ENCODE measurements at places on chromosomes 11 and 22.

DNA sequence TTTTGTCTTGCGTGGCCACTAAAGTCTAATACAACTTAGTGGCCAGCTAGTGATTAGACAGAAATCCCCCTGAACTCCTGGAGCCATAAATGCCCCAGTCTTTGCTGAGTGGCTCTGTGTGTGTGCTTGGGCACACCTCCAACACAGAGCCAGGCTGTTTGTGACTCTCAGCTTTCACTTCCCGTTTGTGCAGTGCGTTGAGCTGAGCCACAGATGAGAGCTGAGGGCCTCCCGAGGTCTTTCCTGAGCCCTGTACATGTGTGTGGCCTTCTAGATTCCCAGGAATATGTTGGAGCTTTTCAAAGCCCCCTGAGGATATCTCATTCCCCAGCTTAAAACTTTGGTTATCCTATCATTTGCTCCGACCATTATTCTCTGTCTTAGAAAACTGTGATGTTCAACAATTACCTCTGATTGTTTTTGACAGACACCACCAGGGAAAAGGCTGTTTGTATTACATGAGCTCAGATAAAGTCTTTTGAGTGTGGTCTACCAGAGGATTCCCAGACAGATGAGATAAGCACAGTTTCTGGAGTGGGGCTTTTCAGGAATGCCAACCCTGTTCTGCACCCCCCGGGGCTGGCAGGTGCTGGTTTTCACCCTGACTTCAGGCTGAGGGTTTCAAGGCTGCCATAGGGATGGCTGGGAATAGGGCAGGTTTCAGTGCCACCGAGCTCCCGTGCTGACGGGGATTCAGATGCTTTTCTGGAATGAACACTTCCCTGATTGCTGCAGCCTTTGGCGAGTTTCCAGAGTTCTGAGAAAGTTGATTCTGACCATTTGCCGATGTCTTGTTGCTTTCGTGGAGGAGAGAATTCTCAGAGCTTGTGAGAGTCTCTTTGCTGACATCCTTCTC is 23.8 kb downstream of the IGHMBP2 start:
- DNase-seq = peak; percentile 67

GRCh38 chr22:44261861-44262595 is 50.7 kb downstream of the SHISAL1 start:
- DNase-seq = no peak

DNA sequence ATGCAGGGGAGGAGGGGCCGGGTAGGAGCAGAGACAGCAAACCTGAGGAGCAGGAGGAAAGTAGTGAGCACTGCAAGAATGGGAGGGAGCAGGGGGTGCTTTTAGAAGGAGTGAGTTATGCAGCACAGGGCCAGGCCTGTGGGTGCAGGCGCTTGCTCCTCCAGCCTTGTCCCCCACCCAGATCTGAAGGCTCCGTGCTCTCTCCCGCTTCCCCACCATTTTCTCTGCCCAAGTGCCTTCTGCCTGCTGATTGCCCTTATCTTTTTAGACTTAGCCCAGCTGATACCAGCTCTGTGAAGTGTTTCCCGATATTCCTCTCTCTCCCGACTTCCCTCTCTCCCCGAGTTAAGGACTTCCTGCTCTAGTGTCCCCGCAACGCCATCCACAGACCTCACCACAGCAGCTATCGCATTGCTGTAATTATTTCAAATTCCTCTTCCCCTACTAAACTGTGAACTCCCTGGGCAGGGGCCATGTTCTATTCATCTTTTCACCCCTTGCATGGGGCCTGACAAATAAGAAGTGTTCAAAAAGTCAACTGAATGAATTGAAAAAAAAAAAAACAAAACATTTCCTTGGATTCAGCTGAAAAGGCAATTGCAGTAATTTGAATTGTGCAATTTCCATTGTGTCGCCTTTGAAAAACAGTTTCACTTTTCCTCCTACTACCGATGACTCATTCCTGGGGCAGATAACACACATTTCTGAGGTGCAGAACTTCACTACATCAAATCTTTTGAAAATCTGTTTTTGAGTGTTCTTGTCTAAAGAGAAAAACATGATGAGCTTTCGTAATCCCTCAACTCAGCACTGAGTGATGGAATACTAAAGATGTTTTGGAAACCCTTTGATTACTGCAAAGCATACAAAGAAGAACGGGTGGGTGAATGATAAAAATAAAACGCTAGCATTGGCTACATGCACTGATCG is 69.7 kb upstream of the BMAL1 start:
- DNase-seq = no peak

DNA sequence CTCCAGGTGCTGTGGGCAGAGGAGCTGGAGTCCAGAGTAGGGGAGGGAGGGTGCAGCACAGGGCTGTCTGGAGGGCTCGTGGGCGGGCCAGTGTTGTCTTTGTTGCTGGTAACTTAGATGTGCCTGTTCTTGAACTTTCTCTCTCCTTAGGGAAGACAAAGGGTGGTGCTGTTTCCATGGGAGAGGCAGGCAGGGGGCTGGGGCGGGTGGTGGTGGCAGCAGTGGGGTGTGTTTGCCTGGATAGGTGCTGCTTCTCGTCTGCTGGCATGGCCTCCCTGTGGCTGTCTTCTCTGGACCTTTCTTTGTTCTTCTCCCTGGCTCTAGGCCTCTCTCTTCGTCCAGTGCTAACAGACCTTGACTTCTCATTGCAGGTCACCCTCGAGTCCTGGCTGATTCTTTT is 8.5 kb downstream of the SIDT2 start:
- no peak for DNase-seq

DNA sequence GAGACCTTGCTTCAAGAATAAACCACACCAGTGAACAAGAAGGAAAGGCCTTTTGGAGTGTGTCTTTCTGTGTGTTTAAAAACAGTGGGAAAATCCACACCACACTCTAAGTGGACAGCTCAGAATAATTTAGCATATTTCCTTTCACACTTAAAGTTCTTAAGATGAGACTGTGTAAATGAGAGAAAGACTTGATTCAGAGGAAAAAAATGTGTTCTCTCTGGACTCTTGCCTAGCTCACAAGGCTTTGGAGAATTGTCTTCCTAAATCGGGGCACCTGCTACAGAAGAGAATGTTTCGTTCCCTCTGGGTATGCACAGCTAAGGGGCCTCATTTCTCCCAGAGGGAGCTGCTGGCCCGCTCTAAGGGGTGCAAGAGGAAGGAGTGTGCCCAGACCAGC is 28.4 kb upstream of the CRTAM start:
- DNase-seq = no peak

DNA sequence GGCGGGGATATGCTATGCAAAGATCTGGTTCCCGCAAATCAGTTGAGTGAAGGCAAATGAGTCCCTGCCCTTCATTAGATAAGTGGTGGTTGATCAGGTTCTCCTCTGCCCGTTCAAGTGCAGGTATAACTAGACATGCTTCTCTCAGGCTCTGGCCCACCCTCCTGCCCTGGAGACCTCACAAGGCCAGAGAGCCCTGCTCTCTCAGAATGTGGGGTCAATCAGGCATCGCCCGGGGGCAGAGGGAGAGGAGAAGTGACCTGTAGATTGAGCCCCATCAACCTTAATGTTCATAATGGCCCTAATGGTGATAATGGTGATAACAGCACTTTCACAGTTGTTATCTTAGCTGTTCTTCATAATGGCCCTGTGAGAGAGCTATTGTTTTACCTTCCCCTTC is 224.3 kb downstream of the DSCAML1 start:
- DNase-seq = no peak

DNA sequence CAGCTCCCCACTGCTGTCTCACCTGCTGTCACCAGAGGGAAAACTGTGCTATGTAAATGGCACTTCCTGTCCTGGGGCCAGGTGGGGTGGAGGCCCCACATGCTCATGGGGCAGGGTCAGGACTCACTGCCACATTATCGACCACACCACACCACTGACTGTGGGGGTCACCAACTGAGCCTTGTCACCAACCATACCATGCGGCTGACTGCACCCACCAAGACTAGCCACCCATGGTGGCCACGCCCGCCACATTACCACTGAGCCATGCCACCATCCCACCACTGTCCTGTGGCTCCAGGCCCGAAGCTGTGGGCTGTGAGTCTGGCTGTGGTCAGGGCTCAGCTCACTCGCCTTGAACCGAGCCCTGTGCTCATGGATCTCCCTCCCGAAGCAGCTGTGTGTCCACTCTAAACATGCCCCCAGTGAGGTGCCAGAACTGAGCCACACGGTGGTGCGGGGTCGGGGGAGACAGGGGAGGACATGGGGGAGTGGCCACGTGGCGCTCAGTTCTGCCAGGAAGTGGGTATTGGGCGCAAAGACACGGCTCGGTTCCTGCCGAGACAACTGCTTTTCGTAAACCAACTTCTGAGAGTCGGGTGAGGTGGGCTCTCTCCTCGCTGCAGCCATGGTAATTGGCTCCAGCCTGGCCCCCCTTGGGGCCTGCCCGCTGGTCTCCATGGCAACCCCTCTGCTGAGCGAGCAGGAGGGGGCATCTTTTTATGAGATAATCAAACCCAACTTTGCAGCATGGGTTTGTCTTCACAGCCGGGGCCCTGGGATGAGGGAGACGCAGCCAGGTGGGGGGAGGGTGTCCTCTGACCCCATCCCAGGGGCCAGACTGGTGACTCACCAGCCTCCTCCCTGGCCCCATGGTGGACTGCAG is 23.2 kb downstream of the RTN4R start:
- DNase-seq = peak; percentile 62

Measured in GM12891 (cell line).